ENCODE measurements at places on chromosomes 2 and 18.

GRCh38 chr2:235054919-235055318, 103.1 kb downstream of the SH3BP4 start:
- DNase-seq, result no peak

GRCh38 chr2:67561457-67561965, 164.4 kb downstream of the ETAA1 start:
- DNase-seq, result no peak

DNA sequence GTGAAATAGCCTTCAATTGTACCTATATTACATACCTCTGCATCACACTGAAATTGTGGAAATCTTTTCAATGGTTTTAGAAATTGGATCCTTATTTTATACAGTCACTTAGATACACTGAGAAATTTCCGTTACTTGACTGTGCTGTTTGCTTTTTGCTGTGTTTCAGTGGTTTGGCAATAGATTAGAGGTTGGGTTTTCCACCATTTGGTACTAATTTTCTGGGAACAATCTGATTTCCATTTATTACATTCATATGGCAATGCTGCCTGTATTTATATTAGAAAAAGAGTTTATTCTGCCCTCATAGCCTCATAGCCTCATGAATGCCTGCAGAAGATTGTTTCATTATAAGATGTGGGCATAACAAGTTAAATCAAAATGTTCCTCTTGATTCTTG, 285.0 kb downstream of the GULP1 start:
- DNase-seq, result no peak

- no peak for DNase-seq
These were observed 367.3 kb upstream of the SALL3 start for GRCh38 chr18:78612318-78612717.

- no peak for DNase-seq
These were observed 24.5 kb downstream of the ZEB2 start for GRCh38 chr2:144495227-144496091.

DNA sequence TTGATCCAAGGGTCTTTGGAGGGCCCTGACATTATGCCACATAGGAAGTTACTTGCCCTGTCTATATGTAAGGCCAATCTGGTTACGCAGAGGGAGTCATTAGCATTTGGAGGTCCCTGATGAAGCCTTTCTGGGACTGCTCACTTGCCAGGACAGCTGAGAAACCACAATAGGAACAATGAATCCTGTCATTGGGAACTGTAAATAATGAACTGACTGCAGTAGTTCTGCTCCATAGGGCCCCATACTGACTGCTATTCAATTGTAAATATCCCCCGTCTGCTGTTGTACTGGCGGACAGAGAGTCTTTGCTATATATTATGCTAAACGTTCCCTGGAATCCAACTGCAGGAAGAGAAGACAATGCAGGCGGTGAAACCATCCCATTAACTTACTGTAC, 149.4 kb upstream of the DCC start:
- DNase-seq, result no peak

- no peak for DNase-seq
These were observed 586.4 kb upstream of the REG3G start for GRCh38 chr2:78439122-78439521.

DNA sequence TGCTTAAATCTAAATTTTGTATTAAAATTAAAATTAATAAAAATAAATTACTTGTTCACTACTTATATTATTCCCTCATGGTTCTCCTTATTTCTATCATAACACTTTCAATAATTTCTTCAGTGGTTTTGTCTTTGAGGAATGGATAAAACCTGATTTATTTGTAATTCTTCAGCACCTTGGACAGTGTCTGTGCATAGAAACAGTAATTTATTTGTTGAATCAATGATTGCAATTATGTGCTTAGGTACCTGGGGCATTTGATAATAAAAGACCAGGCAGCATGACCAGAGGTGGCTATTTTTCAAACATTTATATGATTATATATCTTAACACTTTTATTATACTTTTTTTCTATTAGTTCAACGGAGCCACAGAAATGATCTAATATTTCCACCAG, 1062.7 kb downstream of the DSC3 start:
- DNase-seq, result no peak

DNA sequence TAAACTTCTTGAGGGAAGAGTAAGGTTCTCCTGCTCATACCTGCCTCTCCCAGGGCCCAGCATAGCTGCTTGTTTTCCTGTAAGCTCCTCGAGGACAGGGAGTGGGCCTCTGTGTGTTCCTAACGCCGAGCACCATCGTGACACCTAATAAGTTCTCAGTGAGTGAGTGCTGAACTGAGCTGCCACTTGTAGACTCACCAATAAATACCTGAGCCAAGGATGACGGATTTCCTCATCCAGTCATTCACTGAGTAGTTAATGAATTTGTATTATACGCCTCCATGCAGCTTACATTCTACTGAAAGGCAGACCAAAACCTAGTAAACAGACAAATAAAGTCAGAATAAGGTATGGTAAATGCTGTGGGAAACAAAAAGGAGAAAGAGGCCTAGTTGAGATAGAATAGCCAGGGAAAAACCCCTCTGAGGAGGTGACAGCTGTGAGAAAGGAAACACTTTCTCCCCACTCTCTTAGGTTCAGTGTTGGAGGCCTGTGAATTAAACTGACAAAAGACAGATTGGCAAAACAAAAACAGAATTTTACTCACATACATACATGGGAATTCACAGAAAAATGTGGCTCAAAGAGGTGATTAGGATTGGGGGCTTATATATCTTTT, 138.6 kb downstream of the B3GNT2 start:
- no peak for DNase-seq

DNA sequence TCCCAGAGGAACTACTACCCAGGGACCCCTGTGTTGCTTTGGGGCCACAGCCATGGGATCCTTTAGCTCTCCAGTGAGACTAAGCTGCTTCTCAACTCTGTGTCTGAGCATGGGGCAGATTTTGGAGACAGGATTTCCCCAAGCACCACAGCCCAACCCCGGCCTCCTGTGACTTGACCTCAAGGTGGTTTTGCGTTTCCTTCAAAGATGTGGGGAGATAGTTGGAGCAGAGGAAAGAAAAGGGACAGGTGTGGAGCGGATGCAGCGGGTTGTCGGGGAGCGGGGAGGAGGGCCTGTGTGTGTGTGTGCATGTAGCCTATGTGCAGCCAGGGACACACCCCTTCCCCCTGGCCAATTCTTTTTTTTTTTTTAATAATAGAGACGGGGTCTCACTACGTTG, 10.2 kb downstream of the ARID5A start:
- no peak for DNase-seq

DNA sequence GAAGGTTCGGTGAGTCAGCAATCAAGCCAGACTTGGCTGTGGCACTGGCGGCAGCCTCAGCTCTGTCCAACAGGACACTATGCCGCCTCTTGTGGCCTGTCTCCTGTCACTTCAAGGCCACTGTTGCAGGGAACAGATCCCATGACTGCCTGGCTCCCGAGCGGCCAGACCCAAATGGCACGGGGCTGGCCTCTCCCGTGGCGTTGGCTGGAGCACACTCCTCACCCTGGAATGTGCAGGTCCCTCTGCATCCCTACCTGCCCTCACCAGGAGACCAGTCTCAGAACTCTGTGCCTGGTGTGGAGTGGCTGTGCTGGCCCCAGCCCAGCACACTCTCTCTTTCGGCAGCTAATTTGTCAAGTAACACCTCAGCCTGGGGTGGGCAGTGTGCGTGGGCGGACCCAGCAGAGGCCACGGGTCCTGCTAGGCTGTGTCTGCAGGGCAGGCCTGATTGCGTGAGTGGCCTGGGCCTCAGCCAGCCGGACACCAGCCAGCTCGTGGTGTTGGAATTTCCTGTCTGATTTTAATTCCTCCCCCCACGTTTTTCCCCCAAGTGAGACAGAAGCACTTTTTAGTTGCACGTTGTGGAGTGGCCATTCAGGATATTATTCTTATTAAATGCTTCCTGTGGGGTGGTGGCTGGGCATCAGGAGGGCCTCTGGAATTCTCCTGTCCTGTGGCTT, 179.3 kb downstream of the GLI2 start:
- no peak for DNase-seq

DNA sequence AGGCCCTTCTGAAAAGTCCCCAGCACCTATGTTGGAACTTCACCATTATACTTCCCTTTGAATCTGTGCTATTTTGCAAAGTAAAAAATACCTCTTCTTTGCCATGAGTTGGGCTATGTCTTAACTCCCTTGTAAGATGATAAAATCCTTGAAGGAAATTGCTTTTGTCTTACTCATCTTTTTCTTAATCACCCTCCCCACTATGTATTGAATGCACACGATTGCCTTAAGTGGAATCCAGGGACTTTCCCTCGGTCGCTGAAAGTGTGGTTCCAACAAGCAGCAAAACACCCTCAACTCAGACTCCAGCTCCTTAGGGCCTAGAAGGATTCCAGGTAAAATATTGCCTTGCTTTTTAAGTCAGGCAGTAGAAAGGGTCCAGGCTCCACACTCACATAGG, 173.2 kb upstream of the ARL4C start:
- DNase-seq, result no peak

DNA sequence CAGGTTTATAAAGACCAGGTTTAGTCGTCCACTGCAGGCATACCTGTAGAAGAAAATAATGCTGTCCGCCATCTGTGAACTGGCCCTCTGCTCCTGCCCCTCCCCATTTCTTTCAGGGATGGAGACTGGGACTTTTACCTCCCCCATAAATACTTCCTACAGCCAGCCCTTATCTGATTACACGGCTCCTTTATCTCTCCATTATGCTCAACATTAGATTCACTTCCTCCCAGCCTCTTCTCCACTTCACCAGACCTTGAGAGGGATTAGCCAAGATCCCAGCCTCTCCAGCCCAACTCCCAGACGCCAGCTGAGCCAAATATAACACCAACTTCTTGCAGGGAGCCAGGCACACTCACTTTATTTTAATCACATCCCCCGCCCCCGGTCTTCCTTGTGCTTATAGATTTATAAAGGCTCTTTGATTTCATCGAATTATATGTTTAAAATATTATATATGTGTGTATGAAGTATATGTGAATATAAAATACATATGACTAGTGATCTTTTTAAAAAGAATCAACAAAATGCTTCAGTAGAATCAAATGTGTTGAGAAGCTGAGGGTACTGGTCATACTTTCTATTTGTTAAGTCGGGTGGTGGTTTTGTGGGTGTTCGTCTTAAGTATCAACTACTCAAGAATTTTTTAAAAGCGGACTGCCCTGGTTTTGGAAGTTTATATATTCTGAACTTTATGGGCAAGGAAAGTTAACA, 81.0 kb downstream of the SPRED2 start:
- no peak for DNase-seq

DNA sequence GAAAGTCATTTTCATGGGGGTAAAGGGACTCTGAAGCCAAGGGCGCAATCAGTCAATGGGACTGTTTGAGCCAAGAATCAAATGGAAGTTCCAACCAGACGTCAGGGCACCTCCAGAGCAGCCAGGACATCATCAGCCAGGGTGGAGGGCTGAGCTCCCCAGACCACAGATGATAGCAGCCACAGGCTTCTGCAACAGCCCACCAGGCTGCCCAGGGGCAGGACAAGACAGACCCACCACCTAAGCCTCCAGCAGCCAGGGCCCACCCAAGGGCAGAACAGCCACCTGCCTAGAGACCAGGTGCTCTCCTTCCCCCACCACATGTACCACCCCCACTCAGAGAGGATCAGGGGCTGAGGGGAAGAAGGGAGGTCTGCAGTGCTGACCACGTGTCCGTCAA, 53.8 kb upstream of the SLC66A3 start:
- DNase-seq, result no peak

DNA sequence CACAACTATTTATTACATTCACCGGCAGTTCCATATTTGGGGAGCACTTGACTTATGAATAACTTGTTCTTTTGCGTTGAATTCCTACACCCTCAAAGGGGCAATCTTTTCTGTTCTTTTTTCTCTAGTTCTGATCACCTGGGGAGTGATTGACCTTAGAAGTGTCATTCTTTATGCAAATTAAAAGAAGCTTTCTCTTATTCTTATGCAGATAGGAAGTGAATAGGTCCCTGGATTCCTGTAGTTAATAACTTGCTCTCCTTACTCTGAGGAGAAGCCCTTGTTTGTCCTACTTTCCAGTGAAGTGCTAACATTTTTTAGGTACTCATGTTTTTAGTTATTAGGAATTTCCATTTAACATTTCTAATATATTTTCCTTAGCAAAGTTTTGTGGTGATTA, 569.8 kb upstream of the LRRTM1 start:
- DNase-seq, result no peak

GRCh38 chr2:235709969-235710879, 216.4 kb downstream of the AGAP1 start:
- no peak for DNase-seq

DNA sequence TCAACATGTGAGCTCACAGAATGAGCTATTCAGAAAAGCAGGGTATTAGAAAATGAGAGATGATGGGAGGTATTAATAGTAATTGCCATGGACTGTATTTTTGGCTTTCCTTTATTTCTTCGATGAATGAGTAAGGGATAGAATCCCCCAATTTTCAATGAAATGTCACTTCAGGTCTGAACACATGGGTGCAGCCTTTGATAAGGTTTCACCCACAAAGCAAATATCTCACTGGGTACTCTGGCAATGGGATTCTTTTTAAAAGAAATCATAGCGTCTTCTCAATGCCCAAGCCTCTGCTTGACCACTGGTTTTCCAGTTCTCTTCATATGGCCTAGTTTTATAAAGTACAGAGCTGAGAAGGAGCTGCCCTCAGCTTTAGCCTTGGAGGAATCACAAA, 610.5 kb upstream of the FANCL start:
- DNase-seq, result no peak

Data from DND-41 (cell line).